Activated gamma-delta T cell (primary cell): ENCODE measurements at places on chromosomes 16 and 17.

GRCh38 chr16:26295625-26296304, 604.0 kb downstream of the HS3ST4 start:
- DNase-seq = no peak

- DNase-seq = no peak
Measured at GRCh38 chr16:83561876-83562275, 245.9 kb upstream of the HSBP1 start.

- DNase-seq = no peak
Measured at GRCh38 chr16:12002447-12003006, 26.0 kb downstream of the SNX29 start.

GRCh38 chr17:42411361-42411760, 11.7 kb downstream of the CAVIN1 start:
- no peak for DNase-seq

DNA sequence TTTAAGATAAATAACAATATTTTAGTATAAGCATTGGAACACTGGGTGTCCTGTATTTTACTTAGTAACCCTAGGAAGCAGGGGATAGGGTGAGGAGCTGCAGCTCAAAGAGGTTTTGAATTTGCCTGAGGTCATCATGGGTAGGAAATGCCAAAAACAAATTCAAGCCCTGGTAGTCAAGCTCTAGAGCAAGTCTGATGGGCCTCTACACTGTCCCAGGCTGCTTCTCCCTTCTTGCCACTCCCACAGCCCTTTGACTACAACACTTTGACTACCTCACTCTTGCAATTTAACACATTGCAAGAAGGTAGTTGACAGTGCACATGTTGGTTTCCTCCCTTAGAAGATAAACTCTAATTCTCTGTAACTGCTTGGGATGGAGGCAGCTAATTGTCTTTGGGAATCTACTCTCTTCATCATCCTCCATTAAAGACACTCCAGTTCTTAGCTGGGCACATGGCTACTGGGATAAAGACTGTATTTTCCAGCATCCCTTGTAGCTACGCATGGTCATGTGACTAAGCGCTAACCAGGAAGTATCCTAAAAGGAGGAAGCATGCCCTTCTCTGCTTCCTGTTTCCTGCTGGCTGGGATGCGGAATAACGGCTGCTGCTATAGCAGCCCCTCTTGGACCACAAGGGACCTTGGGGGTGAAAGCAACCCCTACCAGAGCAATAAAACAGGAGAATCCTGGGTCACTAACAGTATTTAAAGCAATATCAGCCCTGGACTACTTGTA, 30.7 kb upstream of the SSTR2 start:
- no peak for DNase-seq

DNA sequence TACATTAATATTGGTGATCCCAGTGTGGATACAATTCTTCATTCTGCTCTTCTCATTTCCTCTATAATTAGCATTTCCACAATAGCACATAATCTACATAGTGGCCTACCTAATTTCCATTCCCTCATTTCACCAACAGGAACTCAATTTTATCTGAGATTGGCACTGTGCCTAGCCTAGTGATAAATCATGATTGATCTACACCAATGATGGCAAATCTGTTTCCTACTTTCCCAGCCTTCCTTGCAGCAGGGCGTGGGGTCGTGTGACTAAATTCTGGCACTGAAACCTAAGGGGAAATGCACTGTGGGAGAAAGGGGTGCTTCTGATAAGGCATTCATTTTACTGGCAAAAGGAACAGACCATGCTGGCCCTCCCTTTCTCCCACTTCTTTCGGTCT, 66.6 kb upstream of the TOM1L1 start:
- DNase-seq = no peak

- DNase-seq = no peak
Measured at GRCh38 chr16:4239020-4239419, 2.9 kb downstream of the SRL start.

DNA sequence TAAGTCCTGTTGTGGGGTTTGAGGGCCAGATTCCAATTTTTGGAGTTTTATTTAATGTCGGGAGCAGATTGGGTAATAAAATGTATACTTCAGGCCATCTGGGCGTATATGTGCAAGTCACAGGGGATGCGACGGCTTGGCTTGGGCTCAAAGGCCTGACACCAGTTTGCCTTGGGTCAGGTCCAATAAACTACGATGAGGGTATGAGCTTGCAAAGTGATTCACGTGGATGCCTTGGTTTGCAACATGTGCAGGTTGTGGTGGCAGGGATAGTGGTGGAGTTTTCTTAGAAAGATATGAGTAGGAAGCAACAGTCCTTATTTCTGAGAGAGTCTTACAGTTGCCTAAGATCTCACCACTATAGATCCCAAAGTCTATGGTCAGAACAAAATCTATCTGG, 157.0 kb upstream of the CDH11 start:
- DNase-seq = no peak

GRCh38 chr16:28264656-28265055, 27.7 kb upstream of the SBK1 start:
- no peak for DNase-seq

DNA sequence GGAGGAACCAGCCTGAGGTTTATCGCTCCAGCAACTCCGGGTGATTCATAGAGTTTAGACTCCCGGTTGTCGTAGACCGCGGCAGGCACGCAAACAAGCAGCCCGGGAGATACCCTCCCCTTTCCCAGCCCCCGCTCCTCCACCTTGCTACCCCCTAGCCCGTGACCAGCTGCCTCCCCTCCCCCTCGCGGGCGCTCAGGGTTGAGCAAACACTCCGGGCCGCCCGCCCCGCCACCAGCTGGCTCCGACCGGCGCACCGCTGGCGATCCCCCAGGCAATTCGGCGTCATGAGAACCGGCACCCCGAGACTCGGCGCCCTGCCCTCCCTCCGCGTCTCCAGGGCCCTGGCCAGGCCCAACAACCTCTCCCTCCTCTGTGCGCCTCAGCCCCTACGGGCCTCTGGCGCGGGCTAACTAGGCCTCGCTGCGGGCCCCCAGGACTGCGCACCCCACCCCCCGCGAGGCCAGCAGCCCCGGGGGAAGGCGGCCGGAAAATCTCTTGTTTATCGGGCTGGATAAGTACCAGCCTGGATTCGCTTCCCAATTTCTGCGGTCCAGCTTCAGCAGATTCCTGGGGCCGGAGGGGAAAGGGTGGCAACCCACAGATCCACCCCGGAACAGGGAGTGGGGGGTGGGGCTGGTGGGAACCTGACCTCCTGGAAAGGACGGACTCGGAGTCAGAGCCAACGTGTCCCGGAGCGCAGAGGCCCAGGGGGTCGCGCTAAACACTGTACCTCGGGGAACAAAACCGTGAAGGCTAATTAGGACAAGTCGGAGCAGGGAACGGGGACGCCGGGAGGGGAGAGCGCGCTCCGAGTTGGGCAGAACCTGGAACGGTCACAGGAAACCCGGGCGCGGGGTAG, 951 bp upstream of the GPRC5C start:
- DNase-seq = no peak

- DNase-seq = no peak
Measured at GRCh38 chr16:947255-947921, 23.4 kb downstream of the LMF1 start.

DNA sequence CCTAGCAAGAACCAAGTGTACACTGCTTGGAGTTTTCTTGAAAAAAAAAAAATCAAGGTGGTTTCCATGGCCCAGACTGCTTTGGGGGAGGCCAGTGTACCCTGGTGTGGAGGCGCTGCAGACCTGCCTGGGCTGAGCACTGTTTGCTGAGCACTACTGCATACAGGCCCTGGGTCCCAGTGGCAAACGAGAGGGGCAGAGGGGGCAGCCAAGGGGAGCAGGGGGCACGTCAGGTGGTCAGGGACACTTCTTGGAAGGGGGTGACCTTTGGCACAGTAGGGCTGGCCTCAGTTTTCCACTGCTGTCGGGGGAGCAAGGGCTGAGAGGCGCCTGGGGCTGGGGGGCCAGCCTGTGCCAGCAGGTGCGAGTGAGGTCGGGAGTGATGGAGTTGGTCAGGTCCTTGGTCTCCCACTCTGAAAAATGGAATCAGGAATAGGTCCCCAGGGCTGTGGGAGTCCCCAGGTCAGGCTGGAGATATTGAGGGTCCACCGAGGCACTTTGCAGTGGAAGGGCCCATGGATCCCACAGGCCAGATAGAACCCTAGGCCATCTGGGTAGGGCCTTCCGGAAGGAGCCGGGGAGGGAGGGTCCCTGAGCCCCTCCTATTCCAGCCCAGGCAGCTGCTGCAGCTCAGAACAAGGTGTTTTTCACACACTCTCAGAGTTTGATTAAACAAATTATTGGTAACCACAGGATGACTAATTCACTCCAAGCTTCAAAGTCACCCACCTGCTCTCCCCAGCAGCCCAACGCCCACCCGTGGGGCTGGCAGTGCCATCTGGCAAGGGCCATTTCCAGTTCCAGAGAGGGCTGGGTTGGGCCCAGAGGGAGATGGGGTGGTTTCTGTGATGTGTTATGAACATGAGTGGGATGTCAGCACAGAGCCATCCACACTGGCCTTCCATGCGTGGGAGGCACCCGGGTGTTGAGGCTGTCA, 3.5 kb downstream of the ZFPM1 start:
- peak; percentile 32 for DNase-seq
